ENCODE measurements at places on chromosomes 16 and 17.
A peak's percentile ranks its signal among the peaks of the same experiment; 100 is the strongest.

- DNase-seq, result no peak
These were observed 22.6 kb downstream of the SCNN1B start for GRCh38 chr16:23324727-23325126.

DNA sequence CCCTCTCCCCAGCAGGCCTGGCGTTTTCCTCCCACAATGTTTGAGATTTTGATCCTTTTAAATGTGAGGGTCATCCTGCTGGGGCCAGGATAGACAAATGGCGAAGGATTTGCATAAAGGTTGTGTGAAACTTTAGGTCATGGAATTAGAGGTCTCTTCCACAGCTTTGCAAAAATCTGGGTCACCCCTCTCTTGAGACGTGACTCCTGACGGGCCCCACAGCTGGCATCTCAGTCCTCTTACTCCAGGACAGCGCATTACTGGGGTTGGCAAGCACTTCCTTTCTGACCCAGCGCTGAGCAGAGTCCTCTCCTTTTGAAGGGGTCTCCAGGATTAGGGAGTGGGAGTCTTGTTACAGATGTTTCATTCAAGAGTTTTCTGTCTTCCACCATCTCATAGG lies 7.4 kb downstream of the ZNF629 start:
- DNase-seq, result no peak

DNA sequence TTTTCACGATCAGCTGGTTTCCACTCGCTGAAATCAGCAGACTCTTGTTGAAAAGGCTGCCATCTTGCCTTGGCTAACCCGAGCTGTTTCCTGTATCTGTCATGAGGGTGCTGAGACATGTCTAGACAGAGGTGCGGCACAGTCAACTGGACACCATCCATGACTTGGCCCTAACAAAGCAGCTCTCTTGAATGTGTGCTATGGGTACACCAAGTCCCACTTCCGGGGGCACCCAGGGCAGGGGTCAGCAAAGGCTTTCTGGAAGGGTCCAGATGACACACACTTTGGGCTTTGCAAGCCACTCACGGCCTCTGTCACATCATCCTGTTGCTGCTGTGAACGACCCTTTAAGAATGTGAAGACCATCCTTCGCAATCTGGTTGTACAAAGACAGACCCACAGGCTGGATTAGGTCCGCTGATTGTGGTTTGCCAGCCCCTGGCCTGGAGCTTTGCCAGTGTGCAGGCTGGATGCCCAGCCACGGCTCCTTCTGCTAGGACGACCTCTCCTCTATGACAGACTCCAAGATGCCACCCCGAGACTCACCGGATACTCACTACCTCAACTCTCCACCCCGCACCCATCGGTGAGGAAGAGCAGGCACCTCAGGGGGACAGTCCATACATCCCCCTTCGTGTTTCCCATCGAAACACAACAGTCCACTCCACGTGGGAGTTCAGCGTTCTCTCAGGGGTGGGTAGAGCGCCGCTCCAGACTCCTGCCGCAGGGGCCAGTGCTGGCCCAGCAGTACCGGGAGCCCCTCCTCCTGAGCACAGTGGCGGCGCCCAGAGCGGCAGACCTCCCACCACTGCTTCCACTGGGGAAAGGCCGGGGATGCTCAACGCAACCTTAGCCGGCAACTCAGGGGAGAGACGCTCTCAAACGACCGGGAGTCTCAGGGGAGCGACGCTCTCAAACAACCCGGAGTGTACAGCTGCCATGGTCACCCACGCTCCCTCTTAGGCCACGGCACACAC lies 123.5 kb downstream of the ANKRD11 start:
- no peak for DNase-seq

DNA sequence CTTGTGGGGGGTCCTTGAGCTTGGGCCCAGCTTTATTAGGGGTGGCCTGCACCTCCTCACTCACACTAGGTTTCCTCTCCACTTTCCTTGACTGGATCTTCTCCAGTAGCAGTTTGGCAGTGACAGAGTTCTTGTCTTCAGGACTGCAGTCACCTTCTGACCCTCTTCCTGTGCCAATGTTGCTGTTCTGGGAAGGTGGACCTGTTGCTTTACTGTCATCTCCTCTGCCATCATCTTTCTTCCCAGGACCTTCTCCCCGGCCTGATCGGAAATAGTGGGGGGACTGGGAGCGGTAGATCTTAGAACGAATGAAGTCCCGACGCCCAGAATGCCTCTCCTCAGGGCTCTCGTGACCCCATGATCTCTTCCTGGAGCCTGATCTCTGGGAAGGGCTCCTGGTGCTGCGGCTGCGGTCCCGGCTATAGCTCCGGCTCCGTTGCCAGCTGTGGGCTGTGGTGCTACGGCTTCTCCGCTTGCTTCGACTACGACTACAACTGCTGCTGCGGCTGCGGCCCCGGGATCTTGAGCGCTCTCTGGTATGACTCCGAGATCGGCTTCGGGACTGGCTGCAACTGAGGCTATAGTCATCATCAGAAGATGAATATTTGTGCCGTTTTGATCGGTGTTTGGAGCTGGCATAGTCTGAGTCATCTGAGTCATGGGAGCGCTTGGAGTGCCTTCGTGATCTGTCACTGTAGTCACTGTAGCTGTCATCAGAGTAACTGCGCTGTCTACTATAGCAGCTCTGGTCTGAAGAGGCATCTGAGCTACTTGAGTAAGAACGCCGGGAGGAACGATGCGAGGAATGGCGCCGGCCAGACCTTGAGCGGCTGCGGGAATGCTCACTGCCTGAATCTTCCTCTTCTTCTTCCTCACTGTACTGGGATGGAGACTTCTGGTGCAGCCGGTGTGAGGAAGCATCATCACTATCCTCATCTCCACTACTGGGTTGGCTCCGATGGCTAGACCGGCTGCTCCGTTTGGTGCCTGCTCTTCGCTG lies 9.5 kb upstream of the ITGA2B start:
- no peak for DNase-seq

- DNase-seq, result no peak
These were observed 163.5 kb upstream of the ZNF267 start for GRCh38 chr16:31710134-31710533.

DNA sequence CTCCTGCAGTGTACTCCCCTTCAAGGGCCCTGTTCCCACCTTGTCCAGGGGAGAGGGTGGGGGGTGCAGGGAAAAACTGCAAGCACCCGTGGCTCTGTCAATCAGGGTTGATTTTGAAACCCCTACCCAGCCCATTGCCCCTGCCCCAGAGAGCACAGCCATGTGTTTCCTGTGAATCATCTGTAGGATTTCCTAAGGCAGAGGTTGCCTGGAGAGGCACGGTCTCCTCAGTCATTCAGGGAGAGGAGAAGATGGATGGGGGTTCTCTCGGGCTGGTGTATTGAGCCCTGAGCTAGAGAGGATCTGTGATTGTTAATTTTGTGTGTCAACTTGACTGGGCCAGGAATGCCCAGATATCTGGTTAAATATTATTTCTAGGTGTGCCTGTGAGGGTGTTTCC lies 3.5 kb upstream of the AGRP start:
- no peak for DNase-seq

- no peak for DNase-seq
These were observed 1.8 kb upstream of the SHISA9 start for GRCh38 chr16:12899529-12900143.

DNA sequence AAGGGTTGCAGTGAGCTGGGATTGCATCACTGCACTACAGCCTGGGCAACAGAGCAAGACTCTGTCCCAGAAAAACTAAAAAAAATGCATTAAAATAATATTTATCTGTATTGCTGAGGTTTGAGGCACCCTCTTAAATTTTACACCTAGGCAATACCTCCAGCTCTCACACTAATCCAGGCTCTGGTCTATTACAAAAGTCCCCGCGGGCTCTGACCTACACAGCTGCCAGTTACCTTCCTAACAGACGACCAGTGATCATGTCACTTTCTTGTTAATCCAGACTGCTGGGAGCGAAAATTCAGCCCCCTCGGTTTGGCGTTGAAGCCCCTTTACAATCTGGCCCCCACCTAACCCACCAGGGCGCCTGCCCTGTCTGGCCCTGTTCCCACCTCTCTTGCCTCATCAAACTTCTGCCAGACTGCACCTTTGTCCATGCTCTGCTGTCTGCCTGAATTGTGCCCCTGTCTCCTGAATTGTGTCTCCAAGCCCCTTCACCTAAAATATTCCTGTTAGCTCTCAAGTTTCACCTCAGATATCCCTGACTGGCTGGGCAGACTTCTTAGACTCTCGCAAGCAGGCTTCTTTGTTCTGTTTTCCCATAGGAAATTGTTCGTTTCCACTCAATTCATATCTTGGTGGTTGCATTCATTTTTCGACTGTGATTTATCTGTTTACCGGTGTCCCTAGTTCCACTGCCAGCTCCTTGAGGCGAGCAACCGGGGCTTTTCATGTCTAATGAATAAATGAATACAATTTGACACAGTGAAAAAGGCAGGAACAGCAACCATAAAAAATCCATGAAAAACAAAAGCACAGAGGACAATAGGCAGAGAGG lies 65.9 kb downstream of the PITPNC1 start:
- DNase-seq, result no peak

DNA sequence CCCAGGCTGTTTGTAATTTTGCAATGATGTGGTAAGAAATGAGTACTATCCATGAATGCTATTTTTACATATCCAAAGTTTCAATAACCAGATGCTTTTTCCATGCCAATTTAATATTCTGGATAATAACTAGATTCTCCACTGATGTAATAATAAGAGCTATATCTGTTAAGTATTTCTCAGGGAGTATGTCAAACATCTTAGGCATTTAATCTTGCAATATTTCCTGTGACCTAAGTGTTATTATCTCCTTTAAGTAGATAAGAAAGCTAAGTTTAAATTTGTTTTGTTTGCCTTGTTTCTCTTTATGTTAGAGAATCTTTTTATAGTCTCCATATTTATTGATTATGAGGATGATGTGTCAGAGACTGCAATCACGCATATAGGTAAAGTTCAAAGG lies 32.3 kb upstream of the HS3ST3A1 start:
- DNase-seq, result no peak

- DNase-seq, result no peak
These were observed at the start of gene SHMT1 for GRCh38 chr17:18363101-18364049. Gene SHMT1 (minus strand): TSS chr17:18363550. CDS start chr17:18355981, 7,569 bp downstream.

GRCh38 chr17:39687546-39688474 lies at the start of gene PGAP3:
Gene PGAP3 (minus strand): TSS chr17:39688057. CDS start chr17:39688014, 43 bp downstream.
- DNase-seq, result peak; percentile 37

DNA sequence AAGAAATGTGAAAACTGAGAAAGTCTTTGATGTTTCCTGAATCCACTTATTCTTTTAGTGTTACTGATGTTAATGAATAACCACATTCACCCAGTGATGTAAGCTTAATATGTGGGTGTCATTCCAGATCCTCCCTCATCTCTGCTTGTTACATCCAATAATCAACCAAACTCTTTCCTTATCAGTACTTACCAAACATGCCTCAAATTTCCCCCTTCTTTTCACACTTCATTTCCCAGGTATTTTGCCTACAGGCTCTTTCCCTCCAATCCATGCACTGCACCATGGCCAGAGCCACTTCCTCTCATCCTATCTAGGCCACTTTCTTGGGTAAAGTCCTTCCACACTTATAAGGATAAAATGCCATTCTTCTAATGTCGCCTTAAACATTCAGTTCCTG lies 451.5 kb downstream of the NPIPA7 start:
- DNase-seq, result no peak

DNA sequence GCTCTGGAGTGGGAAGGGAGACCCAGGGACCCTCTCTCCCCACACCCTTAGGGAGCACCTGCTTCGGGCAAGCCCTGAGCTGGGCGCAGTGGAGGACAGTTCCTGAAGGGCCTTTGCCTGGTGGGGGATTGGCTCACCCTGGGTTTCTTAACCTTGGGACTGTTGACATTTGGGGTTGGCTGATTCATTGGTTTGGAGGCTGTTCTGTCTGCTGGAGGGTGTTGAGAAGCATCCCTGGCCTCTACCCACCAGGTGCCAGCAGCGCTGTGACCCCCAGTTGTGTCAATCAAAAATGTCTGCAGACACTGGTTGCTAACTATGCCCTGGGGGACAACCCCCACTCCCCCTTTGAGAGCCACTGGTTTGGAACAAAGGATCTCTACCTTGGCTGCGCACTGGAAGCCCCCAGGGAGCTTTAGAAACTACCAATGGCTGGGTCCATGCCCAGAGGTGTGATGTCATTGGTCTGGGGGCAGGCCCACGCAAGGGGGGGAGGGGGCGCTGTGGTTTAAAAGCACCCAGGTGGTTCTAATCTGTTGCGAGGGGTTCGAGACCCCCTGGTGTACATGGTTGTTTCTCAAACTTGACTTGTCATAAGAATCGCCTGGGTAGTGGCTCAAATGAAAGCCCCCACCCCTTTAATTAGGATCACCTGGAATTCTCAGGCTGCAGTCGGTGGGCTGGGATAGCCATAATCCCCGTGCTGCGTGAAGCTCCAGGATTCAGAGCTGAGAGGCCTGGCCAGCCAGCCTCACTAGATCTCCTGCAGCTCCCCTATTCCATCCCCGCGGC lies 151.9 kb upstream of the GSE1 start:
- DNase-seq, result no peak

- no peak for DNase-seq
These were observed 780 bp upstream of the DCAKD start for GRCh38 chr17:45052052-45052772.

DNA sequence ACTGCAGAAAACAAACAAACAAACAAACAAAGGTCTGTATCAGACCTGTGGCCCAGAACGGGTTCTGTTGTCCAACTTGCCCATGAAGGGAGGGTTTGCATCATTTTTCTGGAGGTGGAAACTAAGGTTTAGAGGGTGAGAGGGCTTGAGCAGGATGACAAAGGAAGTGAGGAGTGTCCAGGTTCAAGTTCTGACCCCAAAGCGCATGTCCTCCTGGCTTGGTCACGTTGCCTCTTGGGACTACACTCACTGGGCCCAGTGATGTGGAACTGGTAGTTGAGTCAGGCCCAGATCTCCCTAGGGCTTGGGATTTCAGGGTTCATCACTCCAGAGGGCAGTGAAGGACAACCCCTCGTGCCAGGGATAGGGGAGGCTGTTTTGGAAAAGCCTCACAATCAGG lies 1.8 kb downstream of the SREBF1 start:
- DNase-seq, result no peak

GRCh38 chr17:42413464-42414040 lies 9.5 kb downstream of the CAVIN1 start:
- DNase-seq, result no peak

DNA sequence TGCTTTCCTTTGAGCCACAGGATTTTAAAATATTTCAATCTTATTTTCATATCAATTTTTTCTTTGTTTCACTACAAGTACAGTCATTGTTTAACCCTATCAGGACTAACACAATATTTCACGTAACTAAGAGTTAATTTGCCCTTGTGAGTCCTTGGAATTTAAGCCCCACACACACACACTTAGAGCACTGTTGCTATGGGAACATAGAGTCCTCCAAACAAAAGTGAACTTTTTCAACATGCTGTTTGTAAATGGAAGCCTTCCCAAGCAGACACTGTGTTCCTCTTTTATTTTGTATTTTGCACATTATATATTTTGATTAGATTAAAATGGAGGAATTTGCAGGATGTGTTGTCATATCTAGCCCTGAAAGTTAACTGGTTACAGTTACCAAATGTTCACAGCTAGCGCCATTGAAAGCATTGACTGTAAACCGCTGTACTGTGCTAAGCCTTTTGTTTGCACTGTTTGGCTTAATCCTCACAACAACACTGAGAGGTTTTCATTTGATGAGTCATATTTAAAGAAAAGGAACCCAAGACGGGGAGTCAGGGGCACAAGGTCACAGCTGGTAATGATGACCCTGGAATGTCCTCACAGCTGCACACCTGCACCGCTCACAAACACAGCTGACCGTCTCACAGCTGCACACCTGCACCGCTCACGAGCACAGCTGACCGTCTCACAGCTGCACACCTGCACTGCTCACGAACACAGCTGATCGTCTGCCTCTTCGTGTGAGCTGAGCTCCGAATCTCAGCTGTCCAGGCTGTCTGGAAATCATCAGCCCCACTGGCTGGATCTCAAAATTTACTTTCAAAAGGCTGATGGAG lies 6.3 kb downstream of the HSBP1 start:
- no peak for DNase-seq

Data from glomerular endothelial cell (primary cell).